Endothelial cell (in vitro differentiated cells): ENCODE measurements at places on chromosomes 7 and 10. TPM values are rescaled to one million over a fixed set of nuclear protein-coding genes. Genes with fewer than 3 reads are reported as not detected.

The ERVW-1 gene
- not detected for total RNA-seq

The CXCL12 gene
- 0.97 TPM for total RNA-seq

The CDK13 gene
- total RNA-seq = 52.9 TPM

The PIK3AP1 gene
- 9.0 TPM for total RNA-seq

The KIF11 gene
- total RNA-seq = 9.4 TPM

The ZNF25 gene
- total RNA-seq = 3.3 TPM

The SYT15B gene
- total RNA-seq = not detected

The PRKCQ gene
- 24.0 TPM for total RNA-seq

The HABP2 gene
- total RNA-seq = not detected

The FFAR4 gene
- total RNA-seq = not detected

The VSTM4 gene
- 0.38 TPM for total RNA-seq

The ATRNL1 gene
- 32.5 TPM for total RNA-seq

The TLX1 gene
- 31.0 TPM for total RNA-seq

The KMT2C gene
- 59.8 TPM for total RNA-seq

The LBX1 gene
- total RNA-seq = not detected

The CLCN1 gene
- total RNA-seq = not detected

The NPFFR1 gene
- not detected for total RNA-seq

The KLF14 gene
- total RNA-seq = not detected

The ANKRD61 gene
- total RNA-seq = not detected

The TAS2R3 gene
- total RNA-seq = 0.74 TPM

The FBXL13 gene
- 3.4 TPM for total RNA-seq

The MGMT gene
- 25.9 TPM for total RNA-seq

The DMBT1 gene
- total RNA-seq = 0.49 TPM

The CHPF2 gene
- total RNA-seq = 55.4 TPM

The ATP5MK gene
- total RNA-seq = 283 TPM
